HFFc6 (cell line): ENCODE measurements at places on chromosomes 2 and 18. TPM values are rescaled to one million over a fixed set of nuclear protein-coding genes. Genes with fewer than 3 reads are reported as not detected.

DNA sequence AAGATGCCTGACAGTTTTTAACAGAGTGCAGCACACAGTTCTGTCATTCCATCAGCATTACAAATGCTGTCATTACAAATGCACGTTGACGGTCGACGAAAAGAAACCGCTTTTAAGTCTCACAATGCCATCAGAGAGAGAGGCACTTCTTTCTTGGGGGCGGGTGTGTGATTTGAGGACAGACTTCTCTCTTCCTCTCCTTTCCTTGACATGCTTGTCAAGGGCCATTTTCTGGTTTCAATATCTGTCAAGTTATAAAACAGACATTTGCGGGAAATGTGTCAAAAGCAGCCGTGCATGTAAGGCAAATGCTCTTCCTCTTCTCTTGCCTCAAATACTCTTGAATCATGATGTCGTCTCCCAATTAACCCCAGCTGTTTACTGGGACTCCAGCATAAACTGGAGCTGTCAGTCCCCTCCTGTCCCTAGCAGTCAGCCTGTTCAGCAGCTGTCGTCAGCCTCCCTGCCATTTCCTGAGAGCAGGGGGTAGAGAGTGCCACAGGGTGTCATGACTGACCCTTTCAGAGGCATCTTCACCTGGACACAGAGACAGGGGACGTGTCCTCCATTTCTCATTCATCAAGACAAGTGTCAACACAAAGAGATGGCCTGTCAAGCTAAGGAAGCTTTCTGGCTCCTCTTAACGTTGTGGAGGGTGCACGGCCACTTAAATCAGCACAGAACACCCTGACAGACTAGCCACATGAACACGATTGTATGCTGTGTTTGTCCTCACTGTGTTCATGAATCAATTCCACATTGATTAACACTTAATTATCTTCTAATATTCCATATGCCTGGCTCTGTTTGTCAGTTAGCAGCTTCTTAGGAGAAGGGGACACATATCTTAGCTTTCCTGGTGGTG lies 305.4 kb upstream of the RAB6C start:
- no peak overlapping the region for H3K27ac ChIP-seq
- H3K4me3 ChIP-seq: no peak overlapping the region
- DNase-seq: no peak
- no peaks in the 10 kb centered on the region for H3K4me1 ChIP-seq
- H3K27me3 ChIP-seq: no peaks in the 10 kb centered on the region; the same call in 1 of the 2 replicates

DNA sequence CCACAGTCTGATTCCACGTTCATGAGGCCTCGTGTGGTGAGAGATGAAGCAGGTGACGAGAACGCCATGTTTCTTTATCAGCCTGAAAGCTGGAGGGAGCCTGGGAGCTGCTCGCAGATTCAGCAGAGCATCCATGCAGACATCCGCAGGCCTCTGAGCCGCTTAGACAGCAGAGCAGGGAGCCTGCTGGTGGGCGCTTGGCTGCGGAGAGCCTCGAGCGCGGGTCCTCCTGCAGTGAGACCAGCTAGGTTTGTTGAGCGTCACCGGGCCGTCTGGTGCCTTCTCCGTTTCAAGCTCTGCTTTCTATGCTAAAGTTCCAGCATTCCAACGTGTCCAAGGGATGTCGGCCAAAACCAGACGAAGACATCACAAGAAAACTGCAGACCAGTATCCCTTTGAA lies 27.6 kb downstream of the CTDP1 start:
- H3K27ac ChIP-seq: no peak overlapping the region
- no peak overlapping the region for H3K4me3 ChIP-seq
- no peaks in the 10 kb centered on the region for H3K27me3 ChIP-seq
- no peaks in the 10 kb centered on the region for H3K4me1 ChIP-seq
- DNase-seq: no peak
- H3K36me3 ChIP-seq: peaks cover 51% of the 10 kb centered on the region

Gene IL36B
- not detected in 2 replicates for total RNA-seq

Gene DNPEP
- total RNA-seq: 43.0 and 50.0 TPM in 2 replicates

GRCh38 chr2:9914384-9915065 lies 37.0 kb upstream of the GRHL1 start:
- peaks cover 4% of the 10 kb centered on the region; the same call in 1 of the 2 replicates for H3K36me3 ChIP-seq
- H3K4me3 ChIP-seq: no peak overlapping the region
- peaks cover 24% of the 10 kb centered on the region for H3K4me1 ChIP-seq

GRCh38 chr2:236816197-236817170 lies 246.9 kb downstream of the ACKR3 start:
- no peak overlapping the region for H3K4me3 ChIP-seq
- H3K4me1 ChIP-seq: no peaks in the 10 kb centered on the region
- no peak for DNase-seq
- H3K36me3 ChIP-seq: no peaks in the 10 kb centered on the region
- peaks cover 17% of the 10 kb centered on the region for H3K27me3 ChIP-seq
- no peak overlapping the region for H3K27ac ChIP-seq

GRCh38 chr2:235579128-235579527 lies 85.3 kb downstream of the AGAP1 start:
- H3K27ac ChIP-seq: no peak overlapping the region
- no peaks in the 10 kb centered on the region for H3K36me3 ChIP-seq
- H3K4me3 ChIP-seq: no peak overlapping the region
- peaks cover 5% of the 10 kb centered on the region; the same call in 1 of the 2 replicates for H3K4me1 ChIP-seq
- peaks cover 1% of the 10 kb centered on the region for H3K27me3 ChIP-seq

- no peak for DNase-seq
- peaks cover 10% of the 10 kb centered on the region for H3K4me1 ChIP-seq
Measured at GRCh38 chr2:241771286-241772062, 5.1 kb upstream of the GAL3ST2 start.

DNA sequence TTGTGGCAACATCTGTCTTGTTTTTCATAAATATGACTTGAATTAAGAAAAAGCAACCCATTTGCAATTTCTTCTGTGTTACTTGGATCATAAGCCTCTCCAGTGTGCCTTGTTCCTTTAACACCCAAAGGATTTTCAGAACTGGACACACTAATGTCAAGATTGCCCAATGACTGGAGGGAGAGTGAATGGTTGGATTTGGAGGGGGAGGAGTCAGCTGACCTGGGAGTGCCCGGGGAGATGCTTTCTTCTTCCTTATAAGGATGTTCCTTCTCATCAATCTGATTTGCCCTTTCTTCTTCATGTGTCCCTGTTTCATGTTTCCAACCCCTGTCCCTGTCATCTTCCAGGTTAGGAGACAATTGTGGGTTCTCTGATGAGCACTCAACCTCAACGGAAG lies 48.8 kb downstream of the ALPK2 start:
- DNase-seq: peak; percentile 38
- peaks cover 27% of the 10 kb centered on the region for H3K36me3 ChIP-seq
- peak overlapping the region; percentile 98 for H3K27ac ChIP-seq
- H3K4me1 ChIP-seq: peaks cover 85% of the 10 kb centered on the region
- H3K27me3 ChIP-seq: peaks cover 2% of the 10 kb centered on the region
- peak overlapping the region; percentile 91 for H3K4me3 ChIP-seq
